ENCODE measurements at places on chromosomes 13 and 19. TPM values are rescaled to one million over a fixed set of nuclear protein-coding genes. Genes with fewer than 3 reads are reported as not detected.

Gene RNF6
- 63.5 TPM for total RNA-seq

GRCh38 chr19:13022111-13022858 lies 27.0 kb downstream of the NFIX start:
- DNase-seq, result peak; percentile 36

GRCh38 chr13:103315711-103316110 lies 249.5 kb upstream of the SLC10A2 start:
- no peak for DNase-seq

Gene ZNF208
- total RNA-seq, result not detected

DNA sequence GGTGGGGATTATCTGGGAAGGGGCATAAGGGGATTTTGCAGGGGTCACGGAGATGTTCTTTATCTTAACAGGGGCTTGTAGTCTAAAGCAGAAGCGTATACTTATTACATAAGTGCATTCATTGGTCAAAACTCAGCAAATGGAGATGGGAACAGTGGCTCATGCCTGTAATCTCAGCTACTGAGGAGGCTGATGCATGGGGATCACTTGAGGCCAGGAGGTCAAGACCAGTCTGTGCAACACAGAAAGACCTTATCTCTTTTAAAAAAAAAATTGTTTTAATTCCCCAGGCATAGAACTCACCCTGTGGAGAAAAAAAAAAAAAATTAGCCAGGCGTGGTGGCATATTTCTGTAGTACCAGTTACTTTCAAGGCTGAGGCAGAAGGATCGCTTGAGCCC lies 18.9 kb downstream of the FAM187B start:
- DNase-seq, result no peak

GRCh38 chr13:50845211-50845610 lies 1.7 kb upstream of the DLEU7 start:
- DNase-seq, result no peak

DNA sequence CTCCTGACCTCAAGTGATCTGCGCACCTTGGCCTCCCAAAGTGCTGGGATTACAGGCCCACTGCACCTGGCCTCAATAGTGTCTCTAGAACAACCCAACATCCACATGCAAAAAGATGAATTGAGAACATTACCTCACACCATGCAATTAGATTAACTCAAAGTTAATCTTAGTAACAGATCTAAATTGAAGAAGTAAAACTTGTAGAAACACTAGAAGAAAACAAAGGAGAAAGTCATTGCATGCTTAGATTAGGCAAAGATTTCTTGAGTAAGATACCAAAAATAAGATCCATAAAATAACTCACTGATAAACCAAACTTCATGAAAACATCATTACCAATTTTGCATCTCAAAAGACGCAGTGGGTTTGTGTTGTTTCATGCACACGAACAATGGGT lies 2.8 kb downstream of the CPAMD8 start:
- no peak for DNase-seq

DNA sequence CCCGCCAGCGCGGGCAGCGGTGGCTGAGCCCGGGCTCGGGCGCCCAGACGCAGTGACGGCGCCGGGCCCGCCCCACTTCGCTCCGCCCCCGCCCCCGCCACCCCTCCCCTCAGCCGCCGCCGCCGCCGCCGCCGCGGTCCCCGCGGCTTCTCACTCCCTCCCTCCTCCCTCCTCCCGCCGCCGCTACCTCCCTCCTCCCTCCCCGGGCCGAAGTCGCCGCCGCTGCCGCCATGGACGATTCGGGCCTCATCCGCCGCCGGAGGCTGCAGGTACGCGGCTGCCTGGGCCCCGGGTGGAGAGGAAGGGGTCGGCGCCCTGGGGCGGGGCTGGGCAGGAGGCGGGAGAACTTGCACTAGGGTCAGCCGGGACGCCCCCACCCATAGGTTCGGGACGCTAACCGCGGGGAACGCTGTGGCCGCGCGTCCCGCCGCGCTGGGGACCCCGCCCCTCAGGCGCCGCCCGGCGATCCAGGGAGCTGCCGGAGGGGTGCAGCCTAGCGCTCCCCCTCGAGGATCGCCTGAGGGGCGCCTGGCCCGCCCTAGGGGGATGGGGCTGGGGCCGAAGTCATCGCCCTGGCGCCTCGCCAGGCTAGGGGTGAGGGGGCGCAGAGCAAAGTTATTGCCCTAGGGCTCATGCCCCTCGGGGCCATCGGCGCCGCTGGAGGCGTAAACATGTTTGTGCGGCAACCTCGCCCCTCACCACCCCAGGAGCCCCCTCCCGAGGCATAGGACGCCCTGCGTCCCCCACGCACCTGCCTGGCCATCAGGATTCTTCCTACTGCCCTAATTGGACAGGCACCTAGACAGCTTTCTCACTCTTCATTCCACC lies 427 bp downstream of the RTBDN start:
- DNase-seq, result no peak

DNA sequence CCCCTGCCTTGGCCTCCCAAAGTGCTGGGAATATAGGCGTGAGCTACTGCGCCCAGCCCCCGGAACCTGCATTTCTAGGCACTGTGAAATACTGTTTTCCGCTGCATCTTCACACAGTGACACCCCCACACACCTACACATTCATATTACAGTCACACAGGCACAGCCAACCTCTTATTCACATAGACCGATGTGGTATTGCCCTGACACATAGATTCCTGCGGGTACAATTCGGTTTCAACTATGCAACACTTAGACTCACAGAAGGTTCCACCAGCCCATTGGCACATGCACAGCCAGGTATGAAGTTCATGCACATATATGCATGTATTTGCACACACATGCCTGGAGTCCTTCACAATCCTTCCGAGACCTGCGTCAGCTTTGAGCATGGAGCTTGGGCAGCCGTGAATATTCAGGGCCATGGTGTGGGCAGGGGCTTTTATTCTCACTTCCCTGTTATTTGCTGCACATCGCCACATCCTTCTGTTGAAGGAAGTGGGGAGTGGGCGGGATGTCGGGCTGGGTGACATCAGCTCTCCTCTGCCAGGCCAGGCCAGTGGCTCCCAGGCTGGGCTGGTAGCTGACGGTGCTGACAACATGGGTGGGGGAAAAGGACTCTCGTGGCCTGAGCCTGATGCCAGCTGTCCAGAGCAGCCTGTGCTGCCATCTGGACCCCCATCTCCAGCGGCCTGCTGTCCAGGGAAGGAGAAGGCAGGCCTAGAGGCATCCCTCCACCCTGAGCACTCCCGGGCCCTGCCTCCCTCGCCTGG lies 5.4 kb upstream of the CDC37 start:
- no peak for DNase-seq

Gene PSPN
- 0.94 TPM for total RNA-seq

Gene A1BG
- 2.0 TPM for total RNA-seq

DNA sequence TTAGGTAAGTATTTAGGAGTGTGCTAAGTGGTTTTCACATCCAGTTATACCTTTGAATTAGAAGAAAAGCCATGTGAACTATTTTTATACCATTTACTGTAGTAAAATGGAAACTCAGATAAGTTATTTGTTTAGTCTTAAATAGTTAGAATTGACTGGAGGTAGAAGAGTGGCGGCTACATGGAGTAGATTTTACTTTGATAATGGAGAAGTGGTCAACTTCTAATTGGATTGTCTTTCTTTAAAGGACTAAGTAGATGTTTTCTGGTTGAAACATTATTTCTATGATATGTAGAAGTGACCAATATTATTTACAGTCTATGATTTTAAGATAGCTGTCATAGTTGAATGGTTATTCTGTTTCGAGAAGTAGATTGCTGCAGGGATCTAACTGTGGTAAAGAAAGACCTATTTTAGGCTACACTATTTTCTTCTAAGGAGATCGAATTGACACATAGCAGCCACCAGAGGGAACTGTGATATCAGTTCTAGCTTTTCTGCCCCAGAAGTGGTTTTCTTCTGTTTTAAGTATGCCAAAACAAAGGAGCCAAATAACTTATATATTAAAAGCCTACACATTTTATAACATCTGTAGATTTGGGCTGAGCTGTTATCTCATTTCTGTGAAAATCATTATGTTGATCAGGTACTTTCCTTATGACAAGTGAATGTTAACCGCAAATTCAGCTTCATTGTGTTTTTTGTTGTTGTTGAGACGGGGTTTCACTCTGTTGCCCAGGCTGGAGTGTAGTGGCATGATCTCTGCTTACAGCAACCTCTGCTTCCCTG lies 26.1 kb downstream of the ZMYM2 start:
- peak; percentile 7 for DNase-seq

DNA sequence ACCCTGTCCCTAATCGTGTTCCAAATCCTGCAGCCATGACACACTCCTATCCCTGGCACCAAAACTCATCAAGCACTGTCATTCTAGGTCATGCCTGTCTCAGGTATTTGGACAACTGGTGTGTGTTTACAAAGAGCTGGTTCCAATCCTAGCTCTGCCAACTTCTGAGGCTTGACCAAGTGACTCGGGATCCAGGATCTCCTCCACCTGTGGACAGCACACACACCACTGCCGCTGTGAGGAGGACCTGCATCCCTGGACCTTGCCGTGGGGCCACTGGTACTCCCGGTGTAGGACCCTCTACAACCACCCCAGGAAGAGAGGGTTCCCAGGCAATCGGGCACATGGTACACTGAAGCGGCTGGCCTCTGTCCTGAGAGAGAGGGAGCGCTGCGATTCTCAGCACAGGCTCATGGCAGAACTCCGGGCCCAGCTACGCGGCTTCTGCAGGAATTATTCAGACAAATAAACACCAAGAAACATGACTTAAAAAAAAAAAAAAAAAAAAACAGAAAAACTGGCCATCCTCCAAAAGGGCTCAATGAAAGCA lies 20.4 kb downstream of the MLLT1 start:
- DNase-seq, result no peak

DNA sequence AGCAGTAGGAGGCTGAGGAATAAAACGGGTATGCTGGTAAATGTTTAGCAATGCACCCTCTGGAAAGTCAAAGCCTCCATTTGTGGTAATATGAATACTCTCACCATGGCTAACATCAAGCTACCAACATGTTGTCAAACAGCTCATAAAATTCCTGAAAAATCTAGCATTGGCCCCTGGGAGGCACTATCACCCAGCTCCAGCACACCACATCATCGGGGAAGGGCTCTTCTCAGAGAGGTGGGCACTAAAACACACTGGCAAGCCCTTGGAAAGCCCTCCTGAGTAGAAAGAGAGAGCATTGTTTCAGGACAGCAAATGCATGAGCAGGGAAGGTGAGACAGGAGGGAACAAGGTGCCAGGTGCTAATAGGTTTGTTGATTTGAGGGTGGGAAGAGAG lies 53.9 kb upstream of the FLT1 start:
- no peak for DNase-seq

DNA sequence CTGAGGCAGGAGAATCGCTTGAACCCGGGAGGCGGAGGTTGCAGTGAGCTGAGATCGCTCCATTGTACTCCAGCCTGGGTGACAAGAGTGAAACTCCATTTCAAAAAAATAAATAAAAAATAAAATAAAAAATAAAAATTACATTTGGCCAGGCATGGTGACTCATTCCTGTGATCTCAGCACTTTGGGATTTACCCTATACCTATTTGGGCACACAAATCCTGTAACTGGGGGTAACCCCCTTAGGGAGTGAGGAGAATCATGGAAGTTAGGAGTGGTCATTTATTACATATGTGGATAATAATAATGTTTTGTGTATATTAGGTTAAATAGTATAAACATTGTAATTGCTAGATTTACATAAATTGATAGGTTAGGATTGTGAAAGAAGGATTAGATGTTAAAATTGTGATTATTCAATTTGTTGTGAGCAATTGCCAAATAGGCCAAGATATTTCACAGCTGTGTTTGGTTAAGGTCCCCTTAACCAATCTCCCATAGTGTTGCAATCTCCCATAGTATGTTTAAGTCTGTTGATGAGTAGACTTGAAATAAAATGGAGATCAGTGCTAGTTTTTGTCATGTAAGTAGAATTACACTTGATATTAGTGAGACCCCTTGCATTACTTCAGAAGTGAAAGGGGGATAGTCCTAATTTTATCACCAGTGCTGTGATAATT lies 30.7 kb downstream of the ZNF844 start:
- no peak for DNase-seq

Gene EPSTI1
- 1.3 TPM for total RNA-seq

- DNase-seq, result peak; percentile 51
Observed at GRCh38 chr19:13920940-13921747, 15.1 kb downstream of the CC2D1A start.

Gene KLK4
- not detected for total RNA-seq

Gene SYCN
- not detected for total RNA-seq

- DNase-seq, result no peak
Observed at GRCh38 chr13:25351404-25351803, 20.4 kb upstream of the ATP8A2 start.

GRCh38 chr13:40388617-40389016 lies 277.8 kb downstream of the FOXO1 start:
- no peak for DNase-seq

- no peak for DNase-seq
Observed at GRCh38 chr19:41944336-41944735, 14.8 kb downstream of the RABAC1 start.

DNA sequence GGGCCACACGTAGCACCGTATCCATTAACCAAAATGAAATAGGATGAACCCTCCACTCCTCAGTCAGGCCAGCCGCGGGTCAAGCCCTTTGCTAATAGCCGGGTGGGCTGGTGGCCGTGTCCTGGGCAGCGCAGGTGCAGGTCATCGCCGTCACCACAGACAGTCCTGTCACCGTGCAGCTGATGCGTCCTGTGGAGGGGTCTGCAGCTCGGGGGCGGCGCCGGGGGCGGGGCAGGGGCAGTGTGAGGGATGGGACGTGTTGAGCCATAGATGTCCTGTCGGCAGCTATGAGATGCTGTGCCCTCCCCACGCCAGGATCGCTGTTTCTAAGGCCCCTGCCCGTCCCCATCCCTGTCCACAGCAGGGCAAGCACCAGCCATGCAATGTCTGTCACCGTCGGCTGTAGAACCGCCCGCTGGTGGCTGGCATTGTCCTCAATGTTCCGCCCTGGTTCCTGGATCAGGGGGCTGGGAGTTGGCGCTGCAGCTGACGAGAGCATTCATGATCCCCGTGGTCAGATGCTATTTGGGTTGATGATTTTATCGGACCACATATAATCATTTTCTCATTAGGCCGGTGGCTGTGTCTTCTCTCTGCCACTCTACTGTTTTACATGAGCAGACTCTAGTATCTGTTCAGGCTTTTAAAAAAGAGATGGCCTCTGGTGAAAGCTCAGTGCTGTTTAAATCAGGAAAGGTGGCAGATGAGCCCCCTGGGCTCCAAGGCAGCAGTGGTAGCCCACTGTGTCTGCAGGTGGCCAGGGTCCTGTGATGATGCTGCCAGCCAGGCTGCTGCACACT lies 126.1 kb downstream of the KDM4B start:
- no peak for DNase-seq

Gene IL11
- 1.3 TPM for total RNA-seq

GRCh38 chr19:4362831-4363545 lies 19.6 kb downstream of the MPND start:
- DNase-seq, result no peak

Measured in mammary epithelial cell (primary cell).